ENCODE measurements at places on chromosomes 13 and 19. TPM values are rescaled to one million over a fixed set of nuclear protein-coding genes. Genes with fewer than 3 reads are reported as not detected.

KCNC3 gene
- 0.83 TPM for total RNA-seq

NUP62 gene
- total RNA-seq: 27.1 TPM

ERICH4 gene
- total RNA-seq: not detected

TSSK6 gene
- 0.46 TPM for total RNA-seq

CYP2A6 gene
- not detected for total RNA-seq

ZNF331 gene
- total RNA-seq: 21.5 TPM

ICAM4 gene
- not detected for total RNA-seq

SIAH3 gene
- total RNA-seq: 0.05 TPM

ATXN8OS gene
- total RNA-seq: not detected

PSG1 gene
- total RNA-seq: not detected

TRPC4 gene
- total RNA-seq: 5.7 TPM

NKPD1 gene
- not detected for total RNA-seq

TNNI3 gene
- total RNA-seq: not detected

TMC4 gene
- 1.4 TPM for total RNA-seq

ZNF534 gene
- total RNA-seq: 0.14 TPM

MRPL54 gene
- total RNA-seq: 45.3 TPM

LYPD5 gene
- 4.0 TPM for total RNA-seq

RAB3A gene
- total RNA-seq: 2.9 TPM

LGALS14 gene
- total RNA-seq: not detected

ZNF414 gene
- 16.0 TPM for total RNA-seq

LILRA1 gene
- 1.8 TPM for total RNA-seq

HSPH1 gene
- total RNA-seq: 54.1 TPM

PGLYRP2 gene
- not detected for total RNA-seq
